ENCODE measurements at places on chromosomes 11 and 22. TPM values are rescaled to one million over a fixed set of nuclear protein-coding genes. Genes with fewer than 3 reads are reported as not detected.

DNA sequence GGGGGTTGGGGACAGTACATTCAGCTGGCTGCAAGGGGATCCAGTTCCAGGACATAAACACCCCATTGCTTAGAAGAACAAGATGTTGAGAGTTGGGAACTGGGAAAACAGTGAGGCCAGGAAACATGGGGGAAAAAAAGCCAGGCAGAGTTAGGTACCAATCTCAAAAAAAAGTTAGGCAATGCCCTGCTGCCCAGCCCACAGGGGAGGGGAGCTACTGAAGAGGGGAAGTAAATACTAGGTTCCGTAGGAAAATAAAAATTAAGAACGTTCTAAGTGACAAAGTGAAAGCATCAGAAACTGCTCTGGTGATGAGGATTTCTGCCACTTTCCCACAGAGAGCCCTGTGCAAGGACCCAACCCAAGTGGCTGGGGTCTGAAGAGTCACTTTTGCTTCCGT is 12.0 kb downstream of the SPTBN2 start:
- no peak for DNase-seq

Gene BAIAP2L2
- polyA plus RNA-seq = 1.2 TPM

DNA sequence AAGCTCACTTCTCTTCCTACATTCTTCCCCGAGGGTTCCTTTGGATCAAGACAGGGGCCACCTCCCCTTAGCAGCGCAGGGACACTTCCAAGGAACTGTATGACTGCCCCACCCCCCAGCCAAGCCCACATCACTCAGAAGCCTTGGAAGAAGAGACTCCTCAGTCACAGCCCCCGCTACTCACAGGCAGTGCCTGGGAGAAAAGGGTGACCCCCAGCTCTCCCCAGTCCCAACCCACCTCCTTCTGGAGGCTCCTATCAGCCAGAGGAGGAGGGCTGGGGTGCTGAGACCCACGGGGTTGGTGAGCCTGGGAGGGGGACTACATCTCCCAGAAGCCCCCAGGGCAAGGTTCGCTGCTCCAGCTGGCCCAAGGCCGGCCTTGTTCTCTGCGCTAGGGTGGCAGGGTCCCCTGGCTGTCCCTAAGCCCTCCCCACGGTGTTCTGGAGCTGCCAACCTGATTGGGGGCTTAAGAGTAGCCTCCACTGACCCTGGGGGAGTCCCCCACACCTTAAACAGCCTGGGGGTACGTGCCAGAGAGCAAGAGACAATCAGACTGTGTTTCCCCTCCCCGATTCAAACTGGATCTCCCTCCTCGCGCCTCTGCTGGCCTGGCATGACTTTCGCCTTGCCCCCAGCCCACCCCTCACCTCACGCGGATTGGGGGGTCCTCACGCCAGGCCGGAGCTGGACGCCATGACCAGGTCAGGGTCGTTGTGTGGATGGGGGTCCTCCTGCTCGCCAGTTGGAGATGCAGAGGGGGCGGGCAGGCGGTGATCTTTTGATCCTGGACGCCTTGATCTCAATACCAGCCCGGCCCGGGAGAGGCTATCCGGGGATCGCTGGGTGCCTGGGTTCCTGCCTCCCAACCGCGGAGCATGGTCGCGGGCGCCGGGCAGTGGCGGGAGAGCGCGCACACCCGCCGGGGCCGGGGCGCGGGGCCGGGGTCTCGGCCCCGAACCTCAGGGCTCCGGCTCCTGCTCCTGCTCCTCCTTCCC is 838 bp downstream of the BCL9L start:
- DNase-seq = no peak

GRCh38 chr11:127816962-127817361 is 770.4 kb downstream of the ETS1 start:
- DNase-seq = no peak

Gene PTPRCAP
- polyA plus RNA-seq = 1.1 TPM

DNA sequence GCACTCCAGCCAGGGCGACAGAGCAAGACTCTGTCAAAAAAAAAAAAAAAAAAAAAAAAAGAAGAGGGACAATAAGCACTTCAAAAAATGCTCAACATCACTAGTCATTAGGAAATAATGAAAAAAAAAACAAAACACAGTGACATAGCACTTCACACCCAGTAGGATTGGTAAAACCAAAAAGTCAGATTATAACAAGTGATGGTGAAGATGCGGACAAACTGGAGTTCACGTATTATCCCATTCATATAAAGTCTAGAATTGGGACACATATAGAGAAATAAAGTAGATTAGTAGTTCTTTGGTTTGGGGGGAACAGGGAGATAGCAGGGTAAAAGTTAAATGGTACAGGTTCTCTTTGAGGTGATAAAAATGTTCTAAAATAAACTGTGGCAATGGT is 64.6 kb downstream of the MRTFA start:
- DNase-seq = no peak

DNA sequence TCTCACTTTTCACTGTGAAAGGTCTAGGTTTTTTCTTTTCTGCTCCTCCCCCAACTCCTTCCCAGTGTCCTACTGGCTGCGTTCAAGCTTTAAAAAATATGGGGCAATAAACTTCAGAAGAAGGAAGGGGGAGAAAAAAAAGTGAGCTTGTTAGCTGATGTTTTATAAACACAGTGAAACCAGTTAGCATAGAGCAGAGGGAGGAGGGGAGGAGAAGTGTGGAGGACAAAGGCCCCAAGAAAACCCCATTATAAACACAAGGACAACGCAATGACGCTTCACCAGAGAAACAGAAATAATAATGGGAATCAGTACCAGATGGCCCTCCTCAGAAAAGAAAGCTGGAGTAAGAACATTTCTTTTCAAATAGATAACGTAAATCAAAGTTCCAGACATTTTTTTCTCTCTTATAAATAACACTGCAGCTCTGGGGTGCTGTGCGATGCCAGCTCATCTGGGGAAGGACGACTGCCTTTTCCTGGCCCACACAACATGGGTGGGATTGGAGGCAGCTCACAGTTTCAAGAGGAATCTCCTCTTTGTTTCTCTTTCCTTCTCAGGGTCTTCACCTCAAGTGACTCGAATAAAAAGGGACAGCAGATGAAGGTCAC is 235.4 kb upstream of the NARS2 start:
- DNase-seq = no peak

- DNase-seq = no peak
Observed at GRCh38 chr11:80383655-80384054, 942.8 kb upstream of the TENM4 start.

- DNase-seq = no peak
Observed at GRCh38 chr22:48808038-48808960, 1019.4 kb downstream of the BRD1 start.

GRCh38 chr22:16838073-16838472 is 12.9 kb upstream of the XKR3 start:
- DNase-seq = no peak

GRCh38 chr11:35267504-35267903 is 128.5 kb downstream of the CD44 start:
- DNase-seq = no peak

Gene FUT4
- 5.6 TPM for polyA plus RNA-seq

GRCh38 chr11:3709977-3710376 is 38.8 kb upstream of the CHRNA10 start:
- DNase-seq = no peak

- no peak for DNase-seq
Observed at GRCh38 chr22:46951350-46951749, 188.9 kb downstream of the TBC1D22A start.

- no peak for DNase-seq
Observed at GRCh38 chr11:113974741-113975470, at the start of gene HTR3A. TSS of gene HTR3A (plus strand) at chr11:113975108. CDS start at chr11:113975326, 218 bp downstream.

Gene OR6T1
- polyA plus RNA-seq = not detected

GRCh38 chr11:134139873-134140331 is 71.0 kb downstream of the JAM3 start:
- DNase-seq = peak; percentile 71

DNA sequence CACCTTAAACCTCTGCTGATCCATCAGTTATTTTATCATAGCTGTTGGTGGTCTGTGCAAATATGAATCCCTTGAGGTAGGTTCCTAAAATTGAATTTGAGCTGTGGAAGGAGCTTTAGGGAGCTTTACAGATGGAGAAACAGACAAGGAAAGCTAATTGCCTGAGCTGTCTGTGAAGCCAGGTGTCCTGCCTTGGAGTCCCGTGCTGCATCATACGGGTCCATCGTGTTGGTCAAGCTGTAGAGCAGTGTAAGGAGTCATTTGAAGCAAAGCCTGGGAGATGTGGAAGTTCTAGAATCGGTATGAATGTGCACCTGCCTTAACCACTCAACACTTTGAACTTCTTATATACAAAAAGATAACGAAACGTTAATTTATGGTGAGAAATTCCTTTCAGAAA is 1.0 kb downstream of the POLA2 start:
- no peak for DNase-seq

DNA sequence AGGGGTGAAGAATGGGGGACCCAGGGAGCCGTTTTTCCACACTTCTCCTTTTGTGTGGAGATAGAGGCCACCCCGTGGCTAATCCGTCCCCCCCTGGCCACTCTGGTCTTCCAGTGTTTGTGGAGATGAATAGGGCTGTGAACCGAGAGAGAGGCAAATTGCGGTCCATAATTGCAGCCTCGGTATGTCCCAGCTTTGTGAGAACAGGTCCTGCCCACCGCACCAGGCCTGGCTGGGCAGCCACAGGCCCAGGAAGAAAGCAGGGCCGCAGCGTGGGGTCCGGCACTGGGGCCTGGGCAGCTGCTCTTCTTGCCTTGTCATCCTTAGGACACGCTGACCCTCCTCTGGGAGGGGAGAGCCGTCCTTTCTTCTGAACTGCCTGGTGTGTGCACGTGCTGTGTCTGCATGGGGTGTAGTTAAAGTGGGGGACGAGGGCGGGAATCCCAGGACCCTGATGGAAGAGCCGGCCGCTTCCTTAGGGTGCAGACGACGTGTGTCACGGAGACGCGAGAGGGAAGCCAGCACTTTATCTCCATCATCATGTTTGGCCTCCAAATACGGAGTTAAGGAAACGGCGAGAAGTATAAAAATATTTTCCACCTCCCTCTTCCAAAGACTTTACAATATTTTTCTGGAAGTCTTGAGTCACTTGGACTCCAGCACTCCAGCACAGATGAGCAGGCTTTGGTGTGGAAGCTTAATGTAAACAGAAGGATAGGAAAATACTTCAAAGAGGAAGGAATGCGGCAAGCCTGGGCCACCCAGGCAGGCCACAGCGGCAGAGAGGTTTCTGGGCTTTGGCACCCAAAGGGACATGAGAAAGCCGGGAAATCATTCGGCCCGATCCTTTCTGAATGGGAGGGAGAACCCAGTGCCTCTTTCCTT is 1248.4 kb downstream of the BRD1 start:
- peak; percentile 40 for DNase-seq

- no peak for DNase-seq
Observed at GRCh38 chr11:120151536-120151935, 13.6 kb upstream of the TRIM29 start.

GRCh38 chr22:32606181-32606580 is 131.6 kb downstream of the FBXO7 start:
- no peak for DNase-seq

DNA sequence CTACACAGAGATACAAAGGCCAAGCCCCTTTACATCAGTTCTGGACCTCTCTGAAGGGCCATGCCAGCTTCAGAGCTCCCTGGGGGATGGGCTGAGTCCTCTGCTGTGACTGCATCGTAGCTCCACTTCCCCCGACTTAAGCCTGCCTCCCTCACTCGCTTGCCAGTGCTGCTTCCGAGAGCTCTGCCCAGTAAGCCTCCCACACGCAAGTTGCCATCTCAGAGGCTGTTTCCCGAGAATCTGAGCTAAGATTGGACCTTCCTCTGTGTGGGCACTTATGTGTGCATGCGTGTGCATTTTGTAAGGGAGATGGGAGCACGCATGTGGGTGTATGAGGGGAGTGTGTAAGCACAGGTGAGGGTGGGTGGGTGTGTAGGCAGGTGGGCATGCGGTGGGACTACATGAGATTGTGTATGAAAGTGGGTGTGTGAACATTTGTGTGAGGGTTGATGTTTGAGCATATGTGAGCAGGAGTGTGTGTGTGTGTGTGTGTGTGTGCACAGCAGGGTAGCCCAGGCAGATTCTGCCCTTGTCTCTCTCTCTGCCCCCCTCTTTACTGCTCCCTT is 163.0 kb upstream of the SYT13 start:
- DNase-seq = no peak

DNA sequence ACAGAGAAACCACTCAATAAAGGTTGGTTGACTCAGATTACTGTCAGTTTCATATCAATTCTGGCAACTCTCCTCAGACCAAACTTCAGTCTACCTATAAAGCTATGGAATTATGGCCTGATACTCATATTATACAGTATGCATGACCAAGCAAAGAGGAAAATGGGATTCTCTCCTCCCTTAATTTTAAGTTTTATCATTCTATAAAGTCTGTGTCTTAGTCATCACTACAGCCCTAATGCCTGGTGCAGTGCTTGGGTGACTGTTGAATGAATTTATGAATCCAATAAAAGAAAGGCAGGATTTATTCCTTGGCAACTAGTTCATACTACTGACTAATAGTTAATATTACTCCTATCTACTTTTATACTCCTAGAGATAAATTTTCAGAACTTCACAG is 37.6 kb upstream of the GRAMD1B start:
- DNase-seq = no peak

Gene OVCH2
- 0.13 TPM for polyA plus RNA-seq

GRCh38 chr22:37519268-37520195 is at the start of gene CARD10:
TSS of gene CARD10 (minus strand) at chr22:37519415. CDS start at chr22:37519200, 215 bp downstream.
- DNase-seq = no peak

Gene GSTT2
- 0.32 TPM for polyA plus RNA-seq

GRCh38 chr22:45640941-45641621 is 30.6 kb upstream of the ATXN10 start:
- DNase-seq = no peak

DNA sequence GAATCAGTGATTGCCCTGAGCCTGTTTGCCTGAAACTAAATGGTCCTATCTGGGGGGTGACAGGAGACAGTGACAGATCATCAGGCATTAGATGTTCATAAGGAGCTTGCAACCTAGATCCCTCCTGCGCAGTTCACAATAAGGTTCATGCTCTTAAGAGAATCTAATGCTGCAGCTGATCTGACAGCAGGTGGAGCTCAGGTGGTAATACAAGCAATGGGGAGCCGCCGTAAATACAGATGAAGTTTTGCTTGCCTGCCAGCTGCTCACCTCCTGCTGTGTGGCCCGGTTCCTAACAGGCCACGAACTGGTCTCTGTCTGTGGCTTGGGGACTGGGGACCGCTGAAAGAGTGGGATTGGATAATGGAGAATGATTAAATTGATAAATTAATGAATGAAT is 14.0 kb downstream of the NOX4 start:
- DNase-seq = no peak

Gene KIAA0930
- polyA plus RNA-seq = 14.2 TPM

GRCh38 chr11:33387581-33387980 is 130.4 kb downstream of the HIPK3 start:
- no peak for DNase-seq

DNA sequence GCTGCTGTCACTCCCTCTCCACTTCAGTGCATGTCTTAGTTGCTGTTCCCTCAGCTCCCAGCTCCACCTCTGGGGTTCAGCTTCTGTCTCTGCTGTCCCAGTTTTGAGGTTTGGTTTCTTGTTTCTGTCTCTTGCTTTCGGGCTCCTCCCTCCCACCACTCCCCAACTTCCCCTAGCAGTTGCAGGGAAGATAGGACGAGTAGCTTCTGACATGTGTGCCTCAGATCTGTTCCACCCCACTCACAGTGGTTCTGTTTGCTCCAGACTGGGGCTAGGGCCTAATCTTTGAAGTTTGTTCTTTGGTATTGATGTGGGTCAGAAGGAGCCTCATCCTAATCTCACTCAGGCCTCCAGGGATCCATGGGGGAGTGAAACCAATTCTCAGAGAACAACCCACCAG is 2.6 kb upstream of the RRM1 start:
- no peak for DNase-seq

- peak; percentile 38 for DNase-seq
Observed at GRCh38 chr11:74018331-74019005, 9.6 kb upstream of the UCP3 start.
